ENCODE measurements at places on chromosomes 4 and X.

GRCh38 chrX:128035318-128035717, 16.9 kb downstream of the ACTRT1 start:
- DNase-seq, result no peak

GRCh38 chr4:61619528-61619927, 419.4 kb downstream of the ADGRL3 start:
- DNase-seq, result no peak

- DNase-seq, result no peak
Observed at GRCh38 chrX:52870046-52870445, 2.2 kb upstream of the XAGE3 start.

GRCh38 chr4:23135792-23136645, 443.3 kb downstream of the GBA3 start:
- no peak for DNase-seq

DNA sequence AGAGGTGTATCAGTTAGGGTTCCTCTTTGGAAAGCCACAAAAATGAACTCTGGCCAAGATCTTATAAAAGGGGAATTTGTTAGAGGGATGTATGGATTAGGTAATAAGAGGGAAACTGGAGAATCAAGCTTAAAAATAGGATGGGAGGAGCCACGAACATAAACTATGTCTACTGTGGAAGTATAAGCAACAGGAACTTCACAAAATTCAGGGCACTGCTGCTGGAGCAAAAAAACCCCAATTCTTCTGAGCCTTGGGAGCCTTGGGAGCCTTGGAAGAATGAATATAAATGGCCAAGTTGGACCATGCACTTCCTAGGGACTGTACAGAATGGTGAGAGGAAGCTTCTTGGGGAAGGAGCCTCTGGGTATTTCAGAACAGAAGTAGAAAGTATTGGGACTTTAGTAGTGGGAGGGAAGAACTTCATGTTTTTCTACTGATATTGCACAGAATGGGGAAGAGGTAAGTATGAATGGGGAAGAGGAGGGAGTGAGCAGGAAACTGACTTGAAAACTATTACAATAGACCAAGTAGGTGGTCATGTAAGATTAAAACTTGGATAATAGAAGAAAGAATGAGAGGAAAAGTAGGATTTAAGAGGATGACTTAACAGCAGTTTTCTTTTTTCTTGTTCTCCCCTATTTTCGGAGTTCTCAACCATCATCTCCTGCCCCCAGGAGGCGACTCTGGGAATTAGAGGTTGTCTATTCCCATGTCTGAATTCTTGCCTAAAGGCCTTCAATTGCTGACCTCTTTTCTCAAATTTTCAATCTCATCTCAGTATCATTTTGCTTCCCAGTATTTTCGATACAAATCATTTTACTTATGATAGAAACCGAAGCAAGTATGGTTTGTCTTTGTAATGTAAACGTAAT, 44.4 kb upstream of the TAPT1 start:
- DNase-seq, result no peak

- DNase-seq, result no peak
Observed at GRCh38 chr4:133130171-133130570, 18.9 kb upstream of the PCDH10 start.

GRCh38 chrX:21655901-21656586, 2.1 kb downstream of the KLHL34 start:
- DNase-seq, result no peak

GRCh38 chr4:8274765-8275547, 5.4 kb downstream of the HTRA3 start:
- no peak for DNase-seq

DNA sequence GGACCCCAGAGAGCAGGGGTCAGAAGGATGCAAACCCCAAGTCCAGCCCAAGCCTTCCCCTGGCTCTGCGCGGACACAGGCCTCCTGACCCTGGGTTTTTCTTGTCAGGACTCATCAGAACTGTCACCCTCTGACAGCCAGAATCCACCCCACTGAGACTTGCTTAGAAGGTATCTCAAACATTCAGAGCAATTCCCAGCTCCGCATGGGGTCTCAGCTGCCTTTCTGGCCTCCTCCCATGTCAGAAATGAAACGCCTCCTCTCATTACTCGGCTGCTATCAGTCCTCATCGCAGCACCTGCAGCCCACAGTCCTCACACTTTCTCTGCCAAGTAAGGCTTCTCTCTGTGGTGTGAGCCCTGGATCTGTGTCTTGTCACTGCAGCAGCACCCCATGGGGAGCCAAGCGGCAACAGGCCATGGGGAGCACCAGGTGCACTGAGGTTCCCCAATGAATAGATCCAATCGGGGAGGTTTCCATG, 97.8 kb downstream of the WFS1 start:
- no peak for DNase-seq
